ENCODE measurements at places on chromosomes 11 and 22.

GRCh38 chr11:128714881-128715280, 21.0 kb downstream of the FLI1 start:
- no peak for ATAC-seq

- peak; percentile 95 for ATAC-seq
Observed at GRCh38 chr11:8964324-8965320, at the start of gene TMEM9B. TMEM9B (minus strand) TSS chr11:8964442; CDS start chr11:8964313, 129 bp downstream.

- no peak for ATAC-seq
Observed at GRCh38 chr22:26615149-26615548, 2.7 kb downstream of the CRYBB1 start.

- ATAC-seq: no peak
Observed at GRCh38 chr11:128937480-128937879, 5.2 kb downstream of the TP53AIP1 start.

DNA sequence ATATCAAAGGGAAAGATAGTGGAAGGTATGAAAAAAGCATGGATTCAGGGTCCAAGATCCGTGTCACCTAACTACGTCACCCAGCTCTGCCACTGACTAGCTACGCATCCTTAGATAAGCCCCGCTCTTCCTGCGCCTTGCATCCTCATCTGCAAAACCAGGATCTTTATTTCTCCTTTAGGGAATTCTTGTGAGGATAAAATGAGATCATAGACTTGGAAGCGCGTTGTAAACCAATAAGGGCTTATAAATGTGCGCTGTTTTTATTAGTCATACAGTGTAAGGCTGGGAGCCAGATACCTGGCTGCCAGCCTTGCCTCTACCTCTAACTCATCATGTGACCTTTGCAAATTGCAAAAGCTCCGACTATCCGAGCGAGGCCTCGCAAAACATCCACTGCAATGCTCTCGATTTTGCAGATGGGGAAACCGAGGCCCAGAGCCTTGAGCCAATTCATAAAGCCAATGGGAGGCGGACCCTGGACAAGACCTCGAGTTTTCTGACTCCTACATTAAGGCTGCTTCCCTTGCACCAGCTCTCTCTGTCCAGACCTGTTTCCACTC, 753 bp downstream of the PRPF19 start:
- ATAC-seq: no peak

GRCh38 chr11:17978553-17979287, 34.1 kb downstream of the SERGEF start:
- ATAC-seq: peak; percentile 91

GRCh38 chr11:132335311-132335710, 964.9 kb downstream of the NTM start:
- ATAC-seq: no peak

GRCh38 chr11:79461666-79462645, 21.1 kb upstream of the TENM4 start:
- no peak for ATAC-seq

GRCh38 chr22:29642694-29643093, 39.3 kb downstream of the NF2 start:
- ATAC-seq: no peak

GRCh38 chr11:120212926-120213325, 2.1 kb downstream of the OAF start:
- ATAC-seq: no peak

DNA sequence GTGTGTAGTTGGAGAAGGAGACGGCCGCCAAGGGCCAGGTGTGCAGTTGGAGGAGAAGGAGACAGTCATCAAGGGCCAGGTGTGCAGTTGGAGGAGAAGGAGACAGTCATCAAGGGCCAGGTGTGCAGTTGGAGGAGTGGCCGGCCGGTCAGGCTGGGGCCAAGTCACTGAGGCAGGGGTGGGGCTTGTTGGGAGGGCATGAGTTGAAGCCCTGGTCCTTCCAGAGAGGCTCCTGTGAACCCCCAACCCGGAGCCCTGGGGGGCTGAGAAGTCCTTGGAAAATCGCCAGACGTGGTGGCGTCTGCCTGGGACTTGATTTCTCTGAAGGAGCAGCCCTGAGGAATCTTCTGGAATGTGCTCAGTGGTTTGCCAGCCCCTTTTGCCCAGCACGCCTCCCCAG, 1320.5 kb downstream of the BRD1 start:
- ATAC-seq: no peak

DNA sequence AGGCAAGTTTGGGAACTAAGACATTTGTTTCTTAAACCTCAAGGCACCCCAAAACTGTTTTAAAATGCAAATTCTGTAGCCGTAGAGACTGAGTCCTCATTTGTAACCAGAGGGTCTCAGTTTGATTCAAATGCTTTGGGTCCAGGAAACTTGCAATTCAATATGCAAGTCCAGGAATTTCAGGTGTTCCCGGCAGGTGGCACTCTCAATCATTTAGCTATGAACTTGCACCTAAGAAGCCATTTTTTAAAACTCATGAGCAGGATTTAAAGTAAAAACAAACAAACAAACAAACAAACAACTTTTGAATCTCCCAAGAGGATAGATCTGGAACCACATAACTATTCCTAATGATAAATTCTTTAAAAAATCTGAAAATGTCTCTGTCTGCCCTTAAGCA, 8.7 kb upstream of the ABTB2 start:
- ATAC-seq: no peak

GRCh38 chr11:130103296-130103814, 33.7 kb downstream of the APLP2 start:
- ATAC-seq: peak; percentile 62

- ATAC-seq: no peak
Observed at GRCh38 chr11:70668204-70669202, 270.2 kb downstream of the CTTN start.

- no peak for ATAC-seq
Observed at GRCh38 chr11:464316-464715, 14.2 kb downstream of the PTDSS2 start.

GRCh38 chr11:115580927-115581680, 76.9 kb upstream of the CADM1 start:
- peak; percentile 25 for ATAC-seq

GRCh38 chr11:114179234-114179941, 116.8 kb upstream of the NNMT start:
- no peak for ATAC-seq

DNA sequence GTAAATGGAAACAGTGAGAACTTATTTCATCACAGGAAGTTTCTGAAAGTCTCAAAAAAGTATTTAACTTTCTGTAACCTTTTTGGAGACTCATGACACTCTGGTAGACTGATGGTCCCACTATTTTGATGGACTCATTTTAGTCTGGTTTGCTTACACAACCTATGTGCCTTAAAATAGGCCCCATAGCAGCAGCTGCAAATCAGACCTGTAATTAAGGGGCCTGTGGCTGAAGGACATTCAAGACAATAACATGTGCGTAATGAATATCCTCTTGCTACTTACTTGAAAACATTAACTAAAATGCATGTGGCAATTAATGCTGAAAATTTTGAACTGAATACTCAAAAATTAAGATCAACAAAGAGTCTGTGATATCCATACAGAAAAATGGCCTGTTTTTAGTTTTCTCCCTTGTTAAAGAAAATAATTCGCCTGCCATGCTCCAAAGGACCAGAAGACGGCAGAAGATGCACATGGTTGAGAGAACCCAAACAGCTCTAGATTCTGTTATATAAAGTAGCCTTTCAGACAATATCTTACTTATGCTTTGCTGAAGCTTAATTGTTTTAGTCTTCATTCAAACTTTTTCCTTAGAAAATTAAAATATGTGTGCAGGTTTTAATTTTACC, 568.5 kb downstream of the KCNA4 start:
- no peak for ATAC-seq

- ATAC-seq: no peak
Observed at GRCh38 chr22:20024225-20024624, 3.3 kb downstream of the TANGO2 start.

- ATAC-seq: peak; percentile 58
Observed at GRCh38 chr11:112727341-112727841, 233.8 kb upstream of the NCAM1 start.

GRCh38 chr11:3929232-3929631, 73.8 kb downstream of the STIM1 start:
- ATAC-seq: no peak

GRCh38 chr11:36039471-36039870, 95.6 kb downstream of the LDLRAD3 start:
- ATAC-seq: no peak

GRCh38 chr11:33723238-33723881, 12.9 kb downstream of the CD59 start:
- no peak for ATAC-seq

DNA sequence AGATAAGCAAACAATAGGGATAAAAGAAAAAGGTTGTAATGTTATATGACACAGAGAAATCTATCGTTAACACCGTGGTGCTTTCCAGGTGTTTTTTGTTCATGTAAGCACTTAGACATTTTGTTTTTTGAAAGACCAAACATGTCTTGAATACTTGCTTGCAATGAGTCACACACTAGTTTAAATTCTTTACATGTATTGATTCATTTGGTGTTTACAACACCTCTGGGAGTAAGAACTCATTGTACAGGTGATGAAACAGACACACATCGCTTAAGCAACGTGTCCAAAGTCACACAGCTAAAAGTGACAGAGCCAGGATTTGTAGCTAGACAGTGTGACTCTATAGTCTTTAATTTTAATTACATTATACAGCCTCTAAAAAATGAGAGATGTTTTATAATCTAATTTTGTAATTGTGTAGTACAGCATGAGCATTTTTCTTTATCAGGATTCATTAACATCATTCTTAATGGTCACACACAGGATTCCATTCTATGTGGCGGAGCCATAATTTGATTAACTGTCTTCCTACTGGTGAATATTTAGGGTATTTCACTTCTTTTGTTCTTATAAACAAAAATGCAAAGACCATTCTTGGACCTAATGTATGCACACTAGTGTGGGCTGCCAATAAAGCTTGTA, 148.8 kb downstream of the DBX1 start:
- ATAC-seq: no peak

DNA sequence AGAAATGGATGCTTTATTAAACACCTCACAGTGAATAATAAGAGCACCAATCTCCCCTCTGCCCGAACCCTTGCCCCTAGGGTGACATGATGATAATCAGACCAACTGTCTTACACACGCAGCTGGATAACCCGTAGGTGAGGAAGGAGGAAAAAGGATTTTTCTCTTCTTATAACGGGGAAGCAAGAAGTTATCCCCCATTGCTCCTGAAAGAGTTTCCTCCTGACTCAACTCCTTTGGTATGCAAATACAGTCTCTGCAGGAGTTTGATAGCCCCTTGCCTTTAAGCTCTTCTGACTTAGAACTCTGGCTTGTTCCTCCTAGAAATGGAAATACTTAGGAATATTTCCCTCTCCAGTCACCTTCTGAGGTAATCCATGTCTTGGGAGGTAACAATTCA, 455.8 kb downstream of the TMEM135 start:
- no peak for ATAC-seq
